ENCODE measurements at places on chromosomes 3 and 15. TPM values are rescaled to one million over a fixed set of nuclear protein-coding genes. Genes with fewer than 3 reads are reported as not detected.

Gene TXNRD3
- 0.50 TPM for total RNA-seq

Gene PPM1M
- 58.0 TPM for total RNA-seq

- no peak for DNase-seq
These were observed 188.1 kb downstream of the CHST2 start for GRCh38 chr3:143307613-143308183.

DNA sequence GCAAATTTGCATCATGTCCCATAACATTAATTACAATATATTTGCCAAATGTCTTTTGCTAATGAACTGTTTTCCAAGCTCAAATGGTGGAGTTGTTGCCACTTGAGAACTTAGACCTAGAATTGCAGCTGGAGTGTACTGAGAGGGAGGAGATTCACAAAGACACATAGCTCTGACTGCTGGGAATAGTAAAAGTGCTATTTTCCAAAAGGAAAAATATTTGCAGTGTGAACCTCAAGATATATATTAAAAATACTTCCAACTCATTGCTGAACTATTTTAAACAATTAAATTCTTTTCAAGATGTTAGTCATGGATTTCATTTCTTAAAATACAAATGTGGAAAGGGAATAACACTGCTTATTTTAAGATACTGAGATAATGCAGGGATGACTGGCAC is 666.8 kb upstream of the ARPP21 start:
- no peak for DNase-seq

- no peak for DNase-seq
These were observed 278.5 kb upstream of the UMPS start for GRCh38 chr3:124451630-124452317.

- DNase-seq: no peak
These were observed 72.8 kb downstream of the GALK2 start for GRCh38 chr15:49242820-49243219.

- no peak for DNase-seq
These were observed 238.0 kb upstream of the EOMES start for GRCh38 chr3:27960133-27960532.

GRCh38 chr15:68428431-68428940 is 3.5 kb downstream of the ITGA11 start:
- DNase-seq: no peak

- no peak for DNase-seq
These were observed 11.0 kb upstream of the STARD5 start for GRCh38 chr15:81334768-81335435.

DNA sequence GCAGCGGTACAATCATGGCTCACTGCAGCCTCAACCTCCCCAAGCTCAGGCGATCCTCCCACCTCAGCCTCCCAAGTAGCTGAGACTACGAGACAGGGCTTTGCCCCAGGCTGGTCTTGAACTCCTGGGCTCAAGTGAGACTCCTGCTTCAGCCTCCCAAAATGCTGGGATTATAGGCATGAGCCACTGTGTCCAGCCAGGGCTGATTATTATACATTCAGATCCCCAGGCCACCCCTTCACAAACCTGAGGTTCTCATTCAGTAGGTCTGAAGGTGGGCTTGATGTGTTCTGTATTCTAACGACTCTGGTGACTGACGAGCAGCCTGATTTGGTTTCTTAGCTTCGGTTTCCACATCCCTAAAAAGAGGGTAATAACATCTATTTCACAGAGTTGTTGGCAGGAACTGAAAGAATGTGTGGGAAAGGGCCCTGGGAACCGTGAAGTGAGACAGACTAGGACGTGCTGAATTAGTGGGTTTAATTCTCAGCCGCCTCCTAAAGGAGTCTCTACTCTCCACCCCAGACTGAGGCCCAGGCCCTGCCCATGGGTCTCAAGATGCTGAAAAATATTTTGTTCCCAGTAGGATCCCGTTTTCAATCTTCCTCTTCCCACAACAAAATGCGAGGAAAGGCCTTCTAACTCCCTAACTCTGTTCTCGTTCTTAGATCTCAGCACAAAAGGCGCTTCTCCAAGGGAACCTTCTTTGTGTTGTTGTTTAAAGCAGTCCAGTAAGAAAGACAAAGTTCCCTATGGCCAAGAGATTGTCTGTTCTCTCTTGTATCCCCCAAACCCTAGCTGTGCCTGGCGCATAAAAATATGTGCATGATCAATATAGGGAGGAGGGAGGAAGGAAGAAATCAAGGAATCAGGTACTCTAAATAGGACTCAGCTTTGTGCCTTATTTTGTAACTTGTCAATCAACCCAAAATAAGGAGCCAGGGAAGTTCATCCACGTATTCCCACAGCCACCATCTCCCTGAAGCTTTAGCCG is 210.0 kb upstream of the TOPAZ1 start:
- no peak for DNase-seq

DNA sequence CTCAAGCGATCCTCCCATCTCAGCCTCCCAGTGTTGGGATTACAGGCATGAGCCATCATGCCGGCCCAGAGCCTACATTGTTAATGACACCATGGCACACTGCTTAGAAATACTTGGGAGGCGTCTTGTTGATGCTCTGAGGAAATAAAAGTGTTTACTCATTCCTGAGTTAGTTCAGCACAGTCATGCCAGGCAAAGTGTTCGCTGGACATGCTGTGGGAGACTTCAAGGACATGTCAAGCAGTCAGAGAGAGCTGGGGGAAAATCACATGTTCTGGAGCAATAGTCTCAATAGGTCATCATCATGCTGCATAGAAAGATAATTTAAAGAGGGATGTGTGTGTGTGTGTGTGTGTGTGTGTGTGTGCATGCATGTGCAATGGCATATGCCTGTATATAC is 37.5 kb downstream of the TTC23 start:
- no peak for DNase-seq

All from T-helper 17 cell (primary cell).